ENCODE measurements at places on chromosomes 16 and 17.

- DNase-seq = no peak
These were observed 90.0 kb upstream of the GPRC5B start for GRCh38 chr16:19974607-19975006.

GRCh38 chr17:39813631-39814030 is 50.5 kb downstream of the IKZF3 start:
- no peak for DNase-seq

DNA sequence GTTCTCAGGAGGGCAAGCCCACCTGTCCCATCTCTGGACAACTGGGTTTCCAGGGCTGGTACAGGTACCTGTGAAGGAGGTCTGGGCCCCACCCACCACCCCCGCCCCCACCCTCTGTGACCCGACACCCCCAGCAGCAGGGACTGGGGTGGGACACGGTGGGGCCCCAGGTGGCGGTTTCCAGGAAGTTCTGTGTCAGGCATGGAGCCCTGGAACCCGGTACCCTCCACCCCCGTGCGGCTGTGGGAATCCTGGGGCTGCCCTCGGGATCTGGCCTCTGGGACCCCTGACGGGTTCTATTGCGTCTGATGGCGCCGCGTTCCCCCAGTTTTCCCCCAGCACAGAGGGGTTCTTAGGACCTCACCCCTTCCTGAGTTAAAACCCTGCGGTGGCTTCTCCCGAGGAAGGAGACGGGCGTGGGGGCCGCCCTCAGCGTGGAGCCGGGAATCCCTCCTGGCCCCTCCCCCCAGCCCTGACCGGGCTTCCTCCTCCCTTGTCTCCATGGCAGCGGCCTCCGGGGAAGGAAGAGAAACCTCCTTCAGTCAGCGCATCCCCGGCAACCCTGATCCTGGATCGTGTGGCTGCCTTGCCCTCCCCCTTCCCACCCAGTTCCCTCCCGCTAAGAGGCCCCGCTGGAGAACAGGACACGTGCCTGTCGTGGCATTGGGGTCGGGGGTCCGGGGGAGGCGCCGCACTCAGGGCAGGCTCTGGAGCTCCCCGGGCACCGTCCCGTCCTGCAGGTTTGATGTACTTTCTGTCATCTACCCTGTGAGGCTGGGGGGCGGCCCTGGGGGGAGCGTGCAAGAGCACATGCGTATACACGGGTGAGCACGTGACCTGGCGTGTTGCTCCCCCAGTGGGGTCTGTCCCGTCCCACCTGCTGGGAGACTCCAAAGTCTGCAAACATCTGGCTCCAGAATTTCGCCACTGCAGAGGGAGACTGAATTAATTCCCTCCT is 30.3 kb downstream of the CACNA1H start:
- DNase-seq = no peak

DNA sequence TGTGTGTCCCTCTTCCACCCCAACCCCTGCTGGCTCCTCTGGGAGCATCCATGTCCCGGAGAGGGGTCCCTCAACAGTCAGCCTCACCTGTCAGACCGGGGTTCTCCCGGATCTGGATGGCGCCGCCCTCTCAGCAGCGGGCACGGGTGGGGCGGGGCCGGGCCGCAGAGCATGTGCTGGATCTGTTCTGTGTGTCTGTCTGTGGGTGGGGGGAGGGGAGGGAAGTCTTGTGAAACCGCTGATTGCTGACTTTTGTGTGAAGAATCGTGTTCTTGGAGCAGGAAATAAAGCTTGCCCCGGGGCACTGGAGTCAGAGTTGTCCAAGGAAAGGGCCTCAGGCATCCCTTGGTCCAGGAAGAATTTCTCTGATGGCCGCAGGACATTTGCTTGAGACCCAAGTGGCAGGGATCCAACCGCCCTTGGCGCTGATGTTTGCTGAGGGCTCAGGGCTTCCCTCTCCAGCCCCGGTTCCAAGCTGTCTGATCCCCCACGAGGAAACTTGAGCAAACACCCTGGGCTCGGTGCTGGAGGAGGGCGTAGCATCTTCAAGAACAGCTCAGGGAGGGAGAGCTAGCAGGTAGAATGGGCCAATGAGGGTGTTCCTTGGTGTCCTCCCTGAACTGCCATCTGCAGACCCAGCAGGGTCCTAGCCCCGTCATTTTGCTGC is 4.5 kb downstream of the NXPH3 start:
- DNase-seq = no peak

- DNase-seq = no peak
These were observed 7.3 kb downstream of the MFSD6L start for GRCh38 chr17:8791910-8792270.

GRCh38 chr16:82835487-82836155 is 208.9 kb downstream of the CDH13 start:
- DNase-seq = no peak

DNA sequence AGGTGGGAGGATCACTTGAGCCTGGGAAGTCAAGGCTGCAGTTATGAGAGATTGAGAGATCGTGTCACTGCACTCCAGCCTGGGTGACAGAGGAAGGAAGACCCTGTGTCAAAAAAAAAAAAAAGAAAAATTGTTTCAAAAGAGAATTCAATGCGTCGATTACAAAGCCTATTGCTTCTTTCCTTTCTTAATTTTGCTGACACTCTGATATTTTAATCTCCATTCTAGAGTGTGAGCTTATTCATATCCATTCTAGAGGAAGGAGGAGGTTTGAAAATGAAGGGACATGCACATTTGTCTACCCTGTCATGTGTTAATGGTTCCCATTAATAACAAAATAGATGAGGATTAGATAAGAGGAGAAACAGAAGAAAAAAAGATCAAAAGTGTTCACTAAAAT is 63.1 kb downstream of the PCTP start:
- DNase-seq = no peak

DNA sequence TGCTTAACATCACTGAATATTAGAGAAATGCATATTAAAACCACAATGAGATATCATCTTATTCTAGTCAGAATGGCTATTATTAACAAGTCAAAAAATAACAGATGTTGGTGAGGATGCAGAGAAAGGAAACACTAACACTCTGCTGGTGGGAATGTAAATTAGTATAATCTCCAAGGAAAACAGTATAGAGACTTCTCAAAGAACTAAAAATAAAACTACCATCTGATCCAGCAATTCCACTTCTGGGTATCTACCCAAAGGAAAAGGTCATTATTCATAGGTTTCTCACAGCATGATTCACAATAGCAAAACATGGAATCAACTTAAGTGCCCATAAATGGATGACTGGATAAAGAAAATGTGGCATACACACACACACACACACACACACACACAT is 166.4 kb downstream of the CEP112 start:
- DNase-seq = no peak

Measured in NCI-H1092 treated with DMSO at 0.1 percent for 48 hours (cell line).